ENCODE measurements at places on chromosomes 12 and 14.

DNA sequence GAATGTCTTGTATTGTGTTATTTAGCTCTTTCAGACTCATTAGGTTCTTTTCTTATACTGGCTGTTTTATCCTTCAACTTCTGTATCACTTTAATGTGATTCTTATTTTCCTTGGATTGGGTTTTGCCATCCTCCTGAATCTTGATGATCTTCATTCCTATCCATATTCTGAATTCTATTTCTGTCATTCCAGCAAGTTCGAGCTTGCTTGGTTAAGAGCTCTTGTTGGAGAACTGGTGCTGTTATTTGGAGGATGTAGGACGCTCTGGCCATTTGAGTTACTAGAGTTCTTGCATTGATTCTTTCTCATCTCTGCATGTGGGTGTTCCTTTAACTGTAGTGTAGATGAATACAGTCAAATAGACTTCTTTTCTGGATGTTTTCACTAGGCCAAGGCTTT is 142.3 kb upstream of the SLC38A2 start:
- no peak for DNase-seq

DNA sequence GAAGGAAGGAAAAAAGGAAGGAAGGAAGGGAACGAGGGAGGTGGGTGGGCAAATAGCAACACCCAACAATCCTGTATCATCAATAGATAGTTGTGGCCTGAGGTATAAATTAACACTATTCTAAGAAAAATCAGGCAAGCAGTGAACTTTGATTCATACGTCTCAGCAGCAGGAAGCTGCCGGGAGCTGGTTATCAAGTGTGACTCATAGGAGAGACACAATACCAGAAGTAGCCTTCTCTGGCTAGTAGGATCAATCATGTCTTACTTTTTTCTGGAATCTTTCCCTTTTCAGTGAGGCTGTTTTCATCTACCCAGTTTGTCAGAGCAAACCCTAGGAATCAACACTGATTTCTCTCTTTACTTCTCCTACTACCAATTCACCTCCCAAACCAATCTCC is 780.5 kb downstream of the NRXN3 start:
- DNase-seq, result no peak

- DNase-seq, result no peak
Measured at GRCh38 chr12:122726080-122726558, 4.5 kb downstream of the HCAR1 start.

DNA sequence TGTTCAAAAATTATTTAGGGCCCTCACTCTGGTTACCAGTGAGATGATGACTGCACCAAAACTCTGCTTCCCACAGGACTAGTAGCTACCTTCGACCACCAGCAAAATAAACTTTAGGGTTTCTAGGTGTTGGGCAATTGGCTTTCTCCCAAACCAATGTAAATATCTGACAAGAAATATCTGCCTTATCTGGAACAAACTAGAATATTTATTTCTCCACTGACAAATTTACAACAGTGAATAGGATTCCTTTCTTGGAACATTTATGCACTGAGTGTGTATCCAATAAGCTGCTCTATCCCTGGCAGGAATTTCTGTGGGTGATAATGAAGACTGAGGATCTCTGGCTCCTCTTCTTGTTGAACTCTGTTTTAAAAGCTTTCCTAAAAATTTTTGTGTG is 148.6 kb downstream of the SLC6A15 start:
- DNase-seq, result no peak

DNA sequence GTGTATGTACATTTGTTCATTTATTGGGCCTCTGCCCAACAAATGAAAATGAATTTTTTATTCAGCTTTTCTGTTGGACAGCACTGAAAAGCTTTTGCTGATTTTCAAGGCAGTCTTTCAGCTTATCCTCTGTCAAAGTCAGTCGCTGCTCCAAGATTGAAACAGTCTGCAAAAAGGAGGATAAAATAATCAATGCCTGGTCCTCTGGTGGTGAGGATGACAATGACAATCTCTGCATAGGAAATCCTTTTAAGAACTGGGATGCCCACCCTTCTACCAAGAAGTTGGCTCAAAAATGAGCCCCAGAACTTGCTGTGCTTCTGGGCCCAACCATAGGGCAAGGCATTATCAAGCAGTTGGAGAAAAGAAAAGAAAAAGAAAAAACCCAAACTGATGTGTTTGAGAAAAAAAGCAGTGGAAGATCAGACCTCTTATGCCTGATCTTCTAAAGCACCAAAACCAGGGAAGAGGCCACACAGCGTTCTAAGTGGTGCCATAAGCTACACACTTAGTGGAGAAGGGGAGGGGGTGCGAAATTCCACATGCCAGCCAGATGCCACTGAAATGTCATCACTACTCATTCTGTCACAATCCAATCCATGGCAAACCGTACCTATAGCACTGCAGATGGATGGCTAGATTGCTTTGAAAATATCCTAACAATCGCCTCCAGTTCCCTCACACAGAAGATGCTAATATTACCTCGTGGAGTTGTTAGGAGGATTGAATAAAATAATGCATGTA is 69.0 kb upstream of the DUSP6 start:
- no peak for DNase-seq

GRCh38 chr12:64383675-64384074 is 6.9 kb downstream of the C12orf56 start:
- no peak for DNase-seq

DNA sequence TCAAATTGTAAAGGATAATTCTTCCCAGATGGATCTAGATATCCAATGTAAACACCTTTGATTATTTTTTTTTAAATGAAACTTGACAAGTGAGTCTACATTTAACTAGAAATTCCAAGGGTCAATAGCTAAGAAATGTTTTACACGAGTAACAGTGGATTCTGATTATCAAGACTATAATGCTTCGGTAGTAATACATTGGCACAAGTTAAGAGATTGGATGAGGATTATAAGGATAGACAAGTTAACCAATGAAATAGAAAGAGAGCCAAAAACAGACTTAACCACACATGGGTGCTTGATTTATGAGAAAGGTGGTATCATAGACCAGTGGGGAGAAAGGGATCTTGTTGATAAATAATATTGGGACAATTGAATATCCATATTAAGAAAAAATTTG is 40.3 kb upstream of the PCED1B start:
- DNase-seq, result no peak

Measured in stimulated activated CD4-positive, alpha-beta T cell treated with anti-CD3 and anti-CD28 coated beads, Interleukin-4, amount 100 ng/mL, for 48 hours (primary cell).